SK-N-SH treated with all-trans-retinoic acid at 6 μM for 48 hours (cell line): ENCODE measurements at places on chromosomes 12 and 14.
A peak's percentile ranks its signal among the peaks of the same experiment; 100 is the strongest.

DNA sequence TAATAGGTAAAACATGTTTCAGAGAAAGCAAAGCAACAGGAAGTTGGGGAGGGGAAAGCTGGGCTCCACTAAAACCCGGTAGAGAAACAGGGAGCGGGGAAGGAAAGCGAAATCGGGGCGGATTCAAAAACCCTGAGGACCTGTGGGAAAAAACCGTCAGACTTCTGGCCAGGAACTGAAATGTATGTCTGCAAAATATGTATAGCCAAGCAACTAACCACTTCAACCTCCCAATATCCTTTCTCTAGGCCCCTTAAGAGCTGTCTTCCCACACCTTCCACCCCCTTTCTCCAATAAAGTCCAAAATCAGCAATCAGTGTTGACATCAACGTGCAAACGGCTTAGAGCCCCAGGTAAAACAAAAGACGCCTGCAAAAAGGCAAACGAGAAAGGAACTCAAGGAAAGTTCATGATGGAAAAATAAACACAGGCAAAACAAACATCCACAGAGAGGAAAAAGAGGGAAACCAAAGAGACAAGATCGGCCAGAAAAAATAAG is 32.8 kb downstream of the SIX1 start:
- no peak for ATAC-seq

GRCh38 chr12:52435659-52435999 is 1.5 kb upstream of the KRT75 start:
- ATAC-seq, result no peak

GRCh38 chr14:90660865-90661570 is 155.2 kb downstream of the TTC7B start:
- ATAC-seq, result no peak

DNA sequence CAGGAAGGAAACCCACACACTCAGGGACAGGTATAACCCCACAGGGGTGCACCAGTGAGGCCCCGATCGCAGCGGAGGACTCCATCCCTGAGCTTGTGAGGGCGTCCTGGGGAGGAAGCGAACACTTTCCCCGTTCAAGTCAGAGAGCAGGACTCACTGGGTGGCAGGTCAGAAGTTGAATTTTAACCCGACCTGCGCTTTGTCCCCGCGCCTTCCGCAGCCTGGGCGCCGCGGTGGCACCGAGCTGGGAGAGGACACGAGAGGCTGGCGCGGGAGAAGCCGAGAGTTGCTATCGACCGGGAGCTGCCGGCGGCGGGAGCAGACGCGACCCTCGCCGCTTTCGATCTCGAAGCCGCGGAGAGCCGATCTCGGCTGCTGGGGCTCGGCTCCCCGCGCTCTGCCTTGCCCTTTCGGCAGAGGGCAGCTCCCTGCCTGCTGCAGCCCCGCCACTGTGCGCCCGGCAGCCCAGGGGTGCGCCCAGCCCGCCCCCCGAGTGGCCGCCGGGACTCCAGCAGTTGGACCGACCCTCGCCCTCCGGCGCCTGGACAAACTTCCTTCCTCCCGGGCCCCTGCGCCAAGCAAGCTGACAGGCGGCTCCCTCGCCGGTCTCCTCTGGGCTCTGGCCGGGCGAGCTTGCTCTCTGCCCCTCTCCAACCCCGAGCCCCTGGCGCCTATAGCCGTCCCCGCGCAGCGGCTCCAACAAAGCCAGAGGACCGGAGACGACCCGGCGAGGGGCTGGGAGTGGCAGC is 918 bp downstream of the LIN7A start:
- ATAC-seq, result peak; percentile 80

DNA sequence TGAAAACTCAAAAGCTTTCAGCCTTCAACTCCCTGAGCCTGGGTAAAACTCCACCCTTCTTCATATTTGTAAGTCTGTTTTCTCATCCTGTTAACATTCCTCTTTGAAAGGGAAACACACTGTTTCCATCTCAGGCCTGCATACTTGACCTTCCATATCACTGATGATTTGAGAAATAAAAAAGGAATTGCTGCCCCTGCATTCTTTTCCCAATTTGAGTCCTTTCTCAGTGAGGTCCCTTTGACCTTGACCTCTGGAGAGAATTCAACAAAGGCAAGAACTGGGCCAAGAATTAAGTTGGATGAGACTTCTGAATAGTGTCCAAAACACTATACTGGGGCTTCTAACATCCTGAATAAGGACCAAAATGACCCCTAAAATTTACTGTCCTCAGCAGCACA is 108.0 kb downstream of the AEBP2 start:
- ATAC-seq, result peak; percentile 95

DNA sequence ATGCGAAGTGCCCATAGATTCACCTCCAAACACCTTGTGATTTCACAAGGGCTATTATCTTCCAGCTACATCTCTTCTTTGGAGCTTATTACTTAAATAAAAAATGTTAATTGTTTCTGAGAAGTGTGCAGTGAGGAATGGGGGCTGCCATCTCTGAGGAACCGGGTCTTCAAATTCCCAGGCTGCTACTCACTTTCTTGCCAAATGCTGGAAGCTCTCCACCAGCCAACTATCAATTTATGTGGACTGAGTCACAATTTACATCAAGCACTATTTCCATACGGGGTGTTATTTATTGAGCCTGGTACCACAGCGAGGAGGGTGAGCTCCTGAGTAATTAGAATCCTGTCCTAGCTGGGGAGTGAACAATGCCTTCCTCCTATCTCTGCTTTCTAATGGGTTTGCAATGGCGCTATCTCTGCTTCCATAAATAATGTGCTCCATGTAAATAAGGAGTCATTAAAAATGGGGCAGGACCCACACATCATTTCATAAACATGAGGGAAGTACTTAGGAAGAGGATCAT is 898.3 kb downstream of the VRK1 start:
- ATAC-seq, result no peak

DNA sequence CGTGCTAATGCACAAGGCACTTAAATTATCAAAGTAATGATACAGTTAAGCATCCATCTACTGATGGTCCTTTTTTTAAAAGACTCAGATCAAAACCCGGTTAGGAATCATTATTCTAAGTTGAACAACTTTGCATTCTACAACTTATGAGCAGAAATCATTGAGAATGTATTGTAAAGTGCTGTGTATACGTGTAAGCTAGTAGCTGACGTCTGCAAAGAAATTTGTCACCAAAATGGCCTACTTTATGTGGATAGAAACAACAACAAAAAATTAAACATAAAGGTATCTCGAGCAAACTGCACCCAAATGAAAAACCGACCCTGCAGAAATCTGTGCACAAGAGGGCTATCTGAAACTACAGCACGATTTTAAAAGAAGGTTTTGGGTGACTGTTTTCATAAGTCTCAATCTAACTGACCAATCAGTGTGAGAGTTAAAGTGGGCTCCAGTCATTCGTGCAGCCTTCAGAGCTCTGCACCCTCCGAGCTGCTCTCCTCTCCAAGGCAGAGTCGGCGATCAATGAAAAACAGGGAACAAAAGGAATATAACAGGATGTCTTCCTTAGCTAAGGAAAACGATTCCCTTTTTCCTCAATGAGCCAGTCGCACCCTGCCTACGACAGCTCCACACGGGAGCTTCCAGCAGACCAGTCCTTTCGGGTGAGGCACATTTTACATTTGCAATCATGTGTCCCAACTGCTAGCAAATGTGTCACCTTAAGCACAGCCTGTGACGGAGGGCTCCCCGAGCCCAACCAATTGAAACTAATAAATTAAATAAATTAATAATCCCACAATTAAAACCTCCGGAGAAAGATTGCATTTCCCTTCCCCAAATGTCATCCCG is 200.7 kb upstream of the FOXN3 start:
- ATAC-seq, result peak; percentile 81

DNA sequence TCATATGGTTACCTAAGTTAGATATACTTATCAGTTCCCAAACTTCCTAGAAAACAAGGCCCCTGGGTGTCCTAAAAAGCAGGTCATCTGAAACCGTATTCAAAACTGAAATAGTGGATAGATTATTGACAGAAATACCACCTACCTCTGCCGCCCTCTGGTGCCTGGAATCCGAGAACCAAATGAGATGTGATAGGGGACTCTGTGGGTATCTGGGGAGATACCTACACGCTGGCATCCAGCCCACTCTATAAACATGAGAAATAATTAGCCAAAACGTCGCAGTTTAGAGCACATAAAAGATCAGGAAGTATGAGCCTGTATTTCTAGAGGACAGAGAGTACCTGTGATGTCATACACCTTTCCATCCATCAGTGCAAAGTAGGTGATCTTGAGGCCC is 4.4 kb downstream of the ORMDL2 start:
- no peak for ATAC-seq

- ATAC-seq, result no peak
Observed at GRCh38 chr12:80420075-80420474, 24.0 kb upstream of the PTPRQ start.

- ATAC-seq, result peak; percentile 93
Observed at GRCh38 chr12:131896080-131896810, 1.8 kb downstream of the ULK1 start.

DNA sequence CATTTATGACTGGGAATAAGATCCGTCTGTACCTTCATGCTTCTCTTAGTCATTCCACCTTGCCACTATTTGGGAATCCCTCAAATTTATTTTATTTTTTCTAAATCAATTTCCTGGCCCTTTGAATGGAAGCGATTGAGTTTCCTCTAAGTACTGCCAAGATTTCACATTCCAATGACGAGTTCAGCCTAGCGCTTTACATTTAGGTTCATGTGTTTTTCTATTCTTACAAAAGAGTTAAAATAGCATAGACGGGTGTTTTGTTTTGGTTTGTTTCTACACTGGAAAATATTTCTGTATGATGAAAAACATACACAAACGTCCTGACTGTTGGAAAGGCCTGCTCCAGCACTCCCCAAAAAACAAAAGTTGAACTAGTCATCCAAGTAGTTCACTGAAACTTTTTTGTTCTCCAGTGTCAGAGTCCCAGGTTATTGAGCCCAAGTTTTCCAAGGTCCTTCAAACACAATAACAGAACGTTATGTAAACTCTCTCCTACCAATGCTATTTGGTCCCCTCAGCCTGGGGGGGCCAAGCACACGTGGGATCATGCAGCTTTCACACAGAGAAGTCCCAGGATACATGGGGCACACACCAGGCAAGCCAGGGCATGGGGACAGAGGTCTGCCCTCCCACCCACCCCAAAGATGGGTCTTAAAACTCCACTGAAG is 74.8 kb upstream of the FOXN3 start:
- no peak for ATAC-seq

- peak; percentile 96 for ATAC-seq
Observed at GRCh38 chr12:116434155-116435011, 124.8 kb upstream of the MAP1LC3B2 start.

DNA sequence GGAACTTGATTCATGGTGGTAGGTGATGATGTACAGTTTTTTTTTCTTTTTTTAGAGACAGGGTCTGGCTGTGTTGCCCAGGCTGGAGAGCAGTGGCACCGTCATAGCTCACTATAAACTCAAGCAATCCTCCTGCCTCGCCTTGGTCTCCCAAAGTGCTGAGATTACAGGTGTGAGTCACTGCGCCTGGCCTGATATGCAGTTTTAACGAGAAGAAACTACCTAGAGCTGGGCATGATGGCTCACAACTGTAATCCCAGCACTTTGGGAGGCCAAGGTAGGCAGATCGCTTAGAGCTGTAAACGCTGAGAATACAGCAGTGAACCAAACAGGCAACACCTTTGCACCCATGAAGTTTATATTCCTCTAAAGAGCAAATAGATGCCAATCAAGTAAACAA is 13.0 kb upstream of the VPS37B start:
- no peak for ATAC-seq
